ENCODE measurements at places on chromosomes 12 and 14.

- DNase-seq: no peak
These were observed 53.8 kb downstream of the STAB2 start for GRCh38 chr12:103640831-103641230.

DNA sequence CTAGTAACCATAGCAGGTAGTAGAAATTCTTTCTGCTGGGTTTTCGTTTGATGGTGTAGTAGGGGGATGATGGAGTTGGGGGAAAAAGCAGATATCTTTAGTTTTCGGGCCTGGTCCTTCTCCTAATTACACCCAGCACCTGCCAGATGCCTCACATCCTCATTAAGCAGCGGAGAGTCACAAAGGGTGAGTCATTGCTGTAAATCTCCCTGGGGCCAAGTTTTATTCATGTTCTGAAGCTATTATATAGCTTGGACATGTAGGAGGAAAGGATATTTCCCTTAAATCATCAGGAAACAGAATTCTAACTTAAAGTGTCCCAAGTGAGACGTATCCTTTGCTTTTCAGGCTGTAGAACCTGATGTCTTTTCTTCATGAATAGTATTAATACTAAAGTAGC, 4.9 kb upstream of the NECAP1 start:
- no peak for DNase-seq

DNA sequence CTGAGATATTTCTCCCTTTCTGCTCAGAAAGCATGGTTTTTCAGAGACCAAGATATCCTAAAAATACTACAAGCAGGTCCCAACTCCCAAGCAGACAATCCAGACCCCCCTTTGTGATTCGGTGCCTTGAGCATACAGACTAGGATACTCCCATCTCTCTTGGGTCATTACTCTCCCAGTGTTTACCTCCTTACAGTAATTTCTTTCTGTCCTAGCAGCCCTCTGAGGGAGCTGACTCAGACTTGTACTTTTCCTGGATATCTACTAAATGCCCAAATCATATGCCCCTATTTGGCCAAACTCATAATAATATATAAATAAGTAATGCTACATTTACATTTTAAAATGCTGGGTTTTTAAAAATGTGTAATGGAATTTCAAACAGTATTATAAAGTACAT, 355.6 kb downstream of the LRIG3 start:
- DNase-seq: no peak

DNA sequence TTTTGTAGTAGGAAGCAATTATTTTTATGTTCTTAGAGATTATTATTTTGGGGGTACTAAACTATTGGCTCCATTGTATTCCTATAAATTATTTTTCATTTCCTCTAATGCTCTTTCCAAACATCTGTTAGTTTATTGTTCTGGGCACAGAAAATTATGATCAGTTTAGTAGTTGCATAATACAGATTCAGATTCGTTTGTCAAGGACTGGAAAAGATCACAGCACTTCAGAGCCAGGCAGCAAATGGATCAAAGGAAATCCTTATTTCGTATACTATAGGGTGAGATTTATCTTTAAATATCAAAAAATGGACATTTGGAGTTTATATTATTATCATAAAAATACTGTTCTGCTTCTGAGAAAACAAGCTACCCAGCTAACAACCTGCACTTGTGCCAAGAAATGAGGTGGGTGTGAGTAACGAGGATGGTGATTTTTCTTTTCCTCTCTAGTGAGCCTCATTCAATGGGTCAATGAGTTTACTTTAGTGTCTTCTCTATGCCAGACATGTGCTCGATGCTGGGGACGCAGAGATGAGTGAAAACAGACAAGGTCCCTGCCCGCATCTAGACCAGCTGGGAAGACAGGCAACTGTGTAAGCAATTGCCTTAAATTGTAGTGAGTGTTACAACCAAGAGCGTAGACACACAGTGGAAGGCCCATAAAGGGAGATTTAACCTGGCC, 208.6 kb upstream of the PLXNC1 start:
- no peak for DNase-seq

All from D341Med (cell line).